ENCODE measurements at places on chromosomes 6 and 20.

DNA sequence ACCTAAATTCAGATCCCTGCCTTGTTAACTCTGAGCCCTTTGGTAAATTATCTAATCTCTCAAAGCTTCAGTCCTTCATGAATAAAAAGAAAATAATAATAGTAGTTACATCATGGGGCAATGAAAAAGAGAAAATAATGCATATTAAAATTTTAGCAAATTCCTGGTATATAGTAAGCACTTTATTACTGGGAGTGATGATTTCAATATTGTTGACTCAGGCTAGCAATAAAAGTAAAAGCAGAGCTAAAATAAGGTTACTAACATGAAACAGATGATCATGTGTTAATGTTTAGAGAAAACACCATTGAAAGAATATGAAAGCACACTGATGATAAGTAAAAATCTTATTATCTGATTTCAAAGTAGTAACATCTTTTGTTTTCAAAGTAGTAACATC, 13.6 kb downstream of the GINS1 start:
- DNase-seq = no peak

DNA sequence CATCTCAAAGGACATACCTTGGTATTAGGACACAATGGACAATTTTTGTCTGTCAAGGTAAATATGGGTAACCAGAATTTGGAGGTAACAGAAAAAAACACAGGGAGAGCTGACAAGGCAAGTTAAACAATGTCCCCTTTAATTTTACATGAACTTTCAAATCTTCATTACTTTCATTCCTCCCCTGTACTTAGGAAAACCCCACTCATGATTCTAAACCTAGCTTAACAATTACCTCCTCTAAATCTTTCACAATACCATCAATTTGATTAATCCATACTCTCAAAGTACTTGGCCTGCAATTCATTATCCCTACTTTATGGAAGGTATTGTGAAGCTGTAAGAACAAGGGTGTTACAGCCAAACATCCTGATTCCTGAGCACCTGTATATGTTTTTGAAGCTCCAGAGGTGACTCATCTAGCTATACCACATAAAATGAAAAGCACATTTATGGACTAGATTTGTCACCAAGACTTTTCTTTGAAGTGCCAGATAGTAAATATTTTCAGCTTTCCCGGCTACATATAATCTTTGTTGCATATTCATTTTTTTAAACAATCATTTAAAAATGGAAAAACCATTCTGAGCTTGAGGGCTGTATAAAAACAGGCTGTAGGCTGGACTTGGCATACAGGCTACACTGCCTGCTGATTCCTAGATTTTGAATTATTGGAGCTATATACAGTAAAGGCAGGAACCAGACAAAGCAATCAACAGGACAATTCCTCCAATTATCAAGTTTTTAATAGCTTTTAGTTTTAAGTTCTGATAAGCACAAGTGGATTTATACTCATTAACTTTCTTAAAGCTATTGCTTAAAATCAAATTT, 22.9 kb downstream of the DEK start:
- no peak for DNase-seq

- DNase-seq = no peak
Observed at GRCh38 chr20:25218492-25218891, 23.0 kb downstream of the ENTPD6 start.

GRCh38 chr20:8855315-8855714, 213.6 kb upstream of the PLCB4 start:
- DNase-seq = no peak

GRCh38 chr6:126145351-126145750, 159.0 kb downstream of the TRMT11 start:
- no peak for DNase-seq

DNA sequence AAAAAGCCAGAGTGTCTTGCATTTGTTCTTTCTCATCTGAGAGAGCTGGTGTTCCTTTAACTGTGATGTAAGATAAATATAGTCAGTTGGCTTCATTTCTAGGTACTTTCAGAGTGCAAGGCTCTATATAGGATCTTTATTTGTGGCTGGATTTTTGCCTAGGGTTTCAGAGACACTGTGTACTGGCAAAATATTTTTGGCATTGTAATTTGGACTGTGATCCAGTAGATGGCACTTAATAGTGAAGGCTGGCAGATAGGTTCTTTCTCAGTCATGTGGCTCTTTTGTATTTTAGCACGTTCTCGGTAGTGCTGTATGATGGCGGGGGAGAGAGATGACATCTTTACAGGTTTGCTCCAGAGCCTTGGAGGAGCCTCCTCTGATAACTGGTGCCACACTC, 26.8 kb upstream of the SLC35B3 start:
- no peak for DNase-seq

Measured in NK-92 treated with Interleukin-12 subunit alpha and Interleukin-12 subunit beta, amount 100 ng/mL, for 24 hours (cell line).